SK-MEL-5 (cell line): ENCODE measurements at places on chromosomes 1 and 21.
A peak's percentile ranks its signal among the peaks of the same experiment; 100 is the strongest.

DNA sequence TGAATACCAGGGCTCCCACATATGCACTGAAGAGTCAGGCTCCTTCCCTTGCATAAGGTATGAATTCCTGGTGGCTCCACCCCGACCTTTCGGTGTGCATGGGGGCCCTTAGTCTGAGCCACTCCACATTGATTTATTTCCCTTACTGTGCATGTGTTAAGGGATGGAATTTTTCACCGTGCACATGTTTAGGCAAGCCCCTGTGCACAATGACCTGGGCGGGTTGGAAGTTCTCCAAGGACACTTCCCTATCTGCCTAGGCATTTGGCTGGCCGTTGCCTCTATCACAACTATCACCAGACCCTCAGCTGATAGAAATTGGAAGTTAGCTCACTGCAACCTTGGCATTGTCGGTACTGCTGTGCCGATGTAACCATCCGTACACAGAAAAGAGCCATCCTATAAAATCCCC, 9.7 kb downstream of the S100A6 start:
- no peak for DNase-seq

GRCh38 chr1:41806472-41807155, 112.1 kb downstream of the HIVEP3 start:
- no peak for DNase-seq

GRCh38 chr1:11680270-11681070, 478 bp downstream of the MAD2L2 start:
- DNase-seq = no peak

GRCh38 chr1:43035821-43036741, 77.4 kb upstream of the SLC2A1 start:
- DNase-seq = no peak

- DNase-seq = no peak
Observed at GRCh38 chr21:37828991-37829390, 87.3 kb downstream of the KCNJ6 start.

DNA sequence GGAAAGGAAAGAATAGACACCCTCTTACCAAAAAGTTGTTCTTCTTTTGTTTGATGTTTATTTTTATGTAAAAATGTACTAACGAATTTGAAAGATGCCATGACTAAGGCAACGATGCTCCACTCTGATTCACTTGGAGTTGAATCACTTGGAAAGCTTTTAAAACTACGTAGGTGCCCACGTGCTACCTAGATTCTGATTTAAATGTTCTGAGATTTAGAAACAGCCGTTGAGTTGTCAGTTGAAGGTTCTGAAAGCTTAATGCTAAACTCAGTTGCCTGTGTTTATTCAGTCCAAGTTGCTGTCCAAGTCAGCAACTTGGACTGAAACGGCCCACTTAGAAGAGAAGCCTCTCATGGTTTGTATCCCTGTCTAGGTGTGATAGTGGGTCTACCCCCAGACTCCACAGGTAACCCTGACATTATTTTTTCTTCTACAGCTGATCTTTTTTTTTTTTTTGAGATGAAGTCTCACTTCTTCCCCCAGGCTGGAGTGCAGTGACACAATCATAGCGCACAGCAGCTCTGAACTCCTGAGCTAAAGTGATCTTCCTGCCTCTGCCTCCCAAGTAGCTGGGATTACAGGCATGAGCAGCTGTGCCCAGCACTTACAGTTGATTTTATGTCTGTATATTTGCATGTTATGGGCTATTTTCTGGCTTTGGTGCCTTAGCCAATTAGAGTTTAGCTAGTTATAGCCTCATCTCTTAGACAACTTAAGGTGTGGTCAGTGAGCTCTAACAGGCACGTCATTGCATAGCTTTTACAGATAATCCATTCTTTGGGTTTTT, 1.4 kb upstream of the VAMP4 start:
- DNase-seq = no peak

GRCh38 chr21:45421071-45421845, 16.3 kb downstream of the COL18A1 start:
- DNase-seq = no peak

DNA sequence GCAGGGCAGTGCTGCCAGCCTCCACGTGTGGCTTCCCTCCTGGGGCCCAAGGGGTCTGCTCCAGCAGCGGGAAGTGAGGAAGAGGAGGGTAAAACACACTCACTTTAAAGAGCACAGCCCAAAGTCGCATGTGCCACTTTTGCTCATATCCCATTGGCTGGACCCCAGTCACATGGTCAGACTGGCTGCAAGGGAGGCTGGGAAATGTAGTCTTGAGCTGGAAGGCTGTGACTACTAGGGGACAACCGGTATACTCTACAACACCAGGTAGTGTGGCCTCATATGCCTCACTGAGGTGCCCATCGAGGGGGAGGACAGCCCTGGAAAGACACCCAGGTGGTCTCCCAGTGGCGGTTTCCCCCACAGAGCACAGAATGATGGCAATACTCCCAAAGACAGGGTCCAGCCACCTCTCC, 45.2 kb downstream of the CAMK2N1 start:
- DNase-seq = peak; percentile 76

DNA sequence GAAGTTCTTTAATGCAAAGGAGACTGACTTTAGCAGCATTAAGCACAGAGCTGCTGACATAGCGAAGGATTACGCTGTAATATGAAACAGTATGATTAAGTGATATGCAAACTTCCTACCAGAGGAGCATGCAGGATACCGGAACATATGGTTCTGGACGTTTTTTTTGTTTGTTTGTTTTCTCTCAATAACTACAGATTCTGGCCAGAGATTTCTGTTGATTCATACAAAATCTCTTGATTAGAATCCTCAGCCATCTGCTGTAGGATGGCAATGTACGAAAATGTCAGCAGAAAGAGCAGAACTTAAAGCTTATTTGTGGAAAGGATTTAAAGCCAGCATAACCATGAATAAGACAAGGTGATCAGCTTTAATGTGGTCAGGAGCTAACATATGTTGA, 970.7 kb downstream of the KCNT2 start:
- DNase-seq = no peak

- DNase-seq = no peak
Observed at GRCh38 chr1:47684964-47685762, 247.3 kb downstream of the FOXD2 start.

DNA sequence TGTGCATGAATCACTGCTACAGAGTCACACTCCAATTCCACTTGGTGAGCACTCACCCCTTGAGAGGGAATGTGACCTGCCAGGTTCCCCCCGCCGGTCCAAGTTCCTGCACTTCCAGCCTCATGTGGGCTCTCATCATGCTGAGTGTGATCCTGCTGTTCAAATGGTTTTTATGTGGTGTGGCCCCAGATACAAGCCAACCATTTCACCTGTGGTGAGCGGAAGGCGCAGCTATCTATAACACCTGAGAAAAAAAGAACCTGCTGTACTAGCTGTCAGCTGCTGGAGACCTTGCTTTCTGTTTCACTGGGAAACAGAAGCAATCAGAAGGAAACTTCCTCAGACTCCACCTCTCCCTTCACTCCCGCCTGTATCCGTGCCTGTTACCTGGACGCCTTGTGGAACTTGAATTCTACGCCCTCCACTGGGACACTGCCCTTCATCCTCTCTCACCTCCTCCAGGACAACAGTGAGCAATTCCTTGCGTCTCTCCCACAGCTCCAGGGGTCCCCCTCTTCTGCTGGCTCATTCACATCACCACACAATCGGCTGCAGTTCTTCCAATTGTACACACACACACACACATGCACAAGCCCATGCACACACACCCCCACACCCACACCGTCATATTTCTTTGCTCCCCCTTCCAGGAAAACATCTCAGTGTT, 64.4 kb upstream of the RPL11 start:
- DNase-seq = no peak

- no peak for DNase-seq
Observed at GRCh38 chr21:35021546-35021945, 27.6 kb downstream of the RUNX1 start.

DNA sequence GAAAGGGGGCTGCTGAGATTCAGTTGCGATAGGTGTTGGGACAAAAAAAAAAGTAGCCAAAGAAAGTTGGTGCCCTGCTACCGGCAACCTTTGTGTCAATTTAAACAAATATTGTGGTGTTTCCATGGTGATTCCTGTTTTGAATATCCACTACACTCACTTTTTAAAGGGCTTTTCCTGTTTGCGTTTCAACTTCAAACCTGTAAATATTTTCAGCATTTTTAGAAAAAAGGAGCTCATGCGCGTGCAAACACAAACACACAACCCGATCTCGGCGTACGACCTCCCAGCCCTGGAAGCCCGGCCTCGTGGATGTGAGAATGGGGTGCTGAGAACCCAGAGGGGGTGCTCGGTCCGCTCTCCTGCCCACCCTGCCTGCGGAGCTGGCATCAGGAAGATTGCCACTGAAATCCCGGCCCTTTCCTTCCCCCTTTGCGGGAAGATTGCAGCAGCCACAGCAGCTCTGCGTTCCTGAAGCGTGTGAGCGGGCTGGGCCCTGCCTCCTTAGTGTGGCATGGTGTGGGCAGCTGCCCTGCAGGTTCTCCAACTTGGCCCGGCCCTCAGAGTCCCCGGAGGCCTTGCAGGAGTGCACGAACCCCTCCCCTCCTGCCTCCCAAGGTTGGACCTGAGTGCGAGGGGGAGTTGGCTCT, 34.8 kb downstream of the CASZ1 start:
- no peak for DNase-seq

GRCh38 chr1:7491818-7492173, 279.3 kb upstream of the VAMP3 start:
- DNase-seq = no peak

- no peak for DNase-seq
Observed at GRCh38 chr1:45490121-45490625, 790 bp downstream of the TESK2 start.

- DNase-seq = no peak
Observed at GRCh38 chr1:233245191-233245765, 50.2 kb downstream of the PCNX2 start.

- DNase-seq = no peak
Observed at GRCh38 chr1:107559881-107560280, 405.1 kb downstream of the VAV3 start.

- no peak for DNase-seq
Observed at GRCh38 chr1:116389013-116389412, 16.0 kb downstream of the ATP1A1 start.

- DNase-seq = no peak
Observed at GRCh38 chr1:15176898-15177665, 23.5 kb downstream of the TMEM51 start.

DNA sequence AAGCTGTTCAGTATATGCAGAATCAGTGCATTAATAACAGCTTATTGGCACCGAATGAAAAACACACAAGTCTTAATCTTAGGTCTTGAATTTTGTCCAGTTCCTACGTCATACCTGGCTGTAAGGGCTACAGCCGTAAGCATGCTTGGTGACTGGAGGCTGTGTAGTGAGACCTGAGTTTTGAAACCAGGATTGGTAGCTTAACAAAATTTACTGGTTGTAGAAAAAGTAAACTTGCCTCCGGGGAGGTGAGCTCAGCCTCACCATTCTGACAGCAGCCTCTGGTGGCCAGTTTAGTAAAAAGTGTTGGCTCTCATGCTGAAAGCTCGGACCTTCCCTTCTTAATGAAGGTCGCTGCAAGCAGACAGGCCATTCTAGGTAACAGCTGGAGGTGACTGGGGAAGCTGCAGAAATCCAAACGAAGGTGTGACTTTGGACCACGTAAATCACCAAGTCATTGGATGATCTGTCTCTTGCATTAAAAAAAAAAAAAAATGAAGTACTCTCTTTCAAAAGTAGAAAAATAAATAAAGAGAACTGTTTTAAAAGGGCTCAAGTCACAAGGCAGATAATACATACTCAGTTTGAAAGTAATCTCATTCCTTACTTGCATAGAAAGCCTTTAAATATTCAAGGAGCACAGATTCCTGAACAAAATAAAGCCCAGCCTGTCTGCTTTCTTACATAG, 48.9 kb downstream of the HLCS start:
- DNase-seq = peak; percentile 58

GRCh38 chr1:224192082-224192788, 9.2 kb downstream of the DEGS1 start:
- no peak for DNase-seq

DNA sequence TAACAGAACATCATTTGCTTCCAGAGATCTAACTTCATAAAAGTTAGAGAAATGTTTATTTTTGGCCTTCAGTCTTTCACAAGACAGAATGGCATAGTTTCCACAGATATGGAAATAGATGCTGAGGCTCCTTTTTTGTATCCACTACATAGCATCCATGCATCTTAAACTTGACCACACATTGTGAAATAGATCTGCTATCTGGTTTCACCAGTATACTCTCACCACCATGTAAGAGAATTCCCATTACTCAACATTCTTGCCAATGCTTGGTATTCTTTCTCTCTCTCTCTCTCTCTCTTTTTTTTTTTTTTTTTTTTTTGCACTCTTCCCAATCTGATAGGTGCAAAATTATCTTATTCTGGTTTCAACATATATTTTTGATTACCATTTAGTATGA, 52.1 kb upstream of the PRMT6 start:
- DNase-seq = no peak

GRCh38 chr1:39969048-39969447, 14.1 kb downstream of the MFSD2A start:
- no peak for DNase-seq

DNA sequence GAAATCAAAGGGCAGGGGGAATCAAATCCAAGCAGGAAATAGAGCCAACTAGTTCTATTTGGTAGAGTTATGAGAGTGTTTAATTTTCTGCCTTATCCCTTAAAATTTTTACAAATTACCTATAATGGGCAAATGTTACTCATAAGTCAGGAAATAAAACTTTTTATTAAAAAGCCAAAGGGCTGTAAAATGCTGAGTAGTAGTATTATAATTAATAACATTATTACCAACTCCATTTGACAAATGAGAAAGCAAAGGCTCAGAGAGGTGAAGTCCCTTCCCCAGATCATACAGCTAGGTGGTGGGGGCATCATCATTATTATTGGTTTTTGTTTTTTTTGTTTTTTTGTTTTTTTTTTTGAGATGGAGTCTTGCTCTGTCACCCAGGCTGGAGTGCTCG, 3.4 kb downstream of the SELENON start:
- no peak for DNase-seq

DNA sequence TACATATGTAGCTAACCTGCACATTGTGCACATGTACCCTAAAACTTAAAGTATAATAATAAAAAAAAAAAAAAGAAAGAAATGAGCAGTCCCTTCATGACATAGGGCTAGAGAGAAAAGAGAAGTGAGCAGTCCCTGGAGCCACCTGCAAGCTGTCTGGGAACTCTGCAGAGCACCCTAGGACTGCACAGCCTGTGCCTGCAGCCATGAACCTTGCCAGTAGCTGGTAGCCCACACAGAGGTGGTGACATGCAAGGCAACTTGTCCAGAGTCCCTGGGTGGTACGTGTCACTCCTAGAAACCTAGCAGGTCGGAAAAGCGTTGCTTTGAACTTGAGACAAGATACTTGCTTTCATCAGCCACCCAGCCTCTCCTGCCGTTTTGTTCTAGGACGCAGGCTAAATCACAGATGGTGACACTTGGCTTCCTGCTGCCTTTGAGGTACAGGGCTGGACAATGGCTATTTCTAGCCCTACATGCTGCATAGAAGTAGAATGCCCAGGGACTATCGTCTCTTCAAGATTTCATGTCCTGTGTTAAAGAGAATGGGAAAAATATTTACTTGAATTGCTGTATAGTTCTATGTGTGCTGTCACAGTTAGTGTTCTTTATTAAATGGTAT, 260.9 kb downstream of the LTN1 start:
- no peak for DNase-seq

- no peak for DNase-seq
Observed at GRCh38 chr21:41993744-41994143, 16.4 kb downstream of the ZBTB21 start.

GRCh38 chr1:27668121-27668807, 3.7 kb downstream of the IFI6 start:
- no peak for DNase-seq
